RPMI7951 (cell line): ENCODE measurements at places on chromosomes 11 and 22. TPM values are rescaled to one million over a fixed set of nuclear protein-coding genes. Genes with fewer than 3 reads are reported as not detected.
A peak's percentile ranks its signal among the peaks of the same experiment; 100 is the strongest.

- peak; percentile 43 for DNase-seq
Observed at GRCh38 chr11:85772695-85773094, 38.2 kb downstream of the SYTL2 start.

DNA sequence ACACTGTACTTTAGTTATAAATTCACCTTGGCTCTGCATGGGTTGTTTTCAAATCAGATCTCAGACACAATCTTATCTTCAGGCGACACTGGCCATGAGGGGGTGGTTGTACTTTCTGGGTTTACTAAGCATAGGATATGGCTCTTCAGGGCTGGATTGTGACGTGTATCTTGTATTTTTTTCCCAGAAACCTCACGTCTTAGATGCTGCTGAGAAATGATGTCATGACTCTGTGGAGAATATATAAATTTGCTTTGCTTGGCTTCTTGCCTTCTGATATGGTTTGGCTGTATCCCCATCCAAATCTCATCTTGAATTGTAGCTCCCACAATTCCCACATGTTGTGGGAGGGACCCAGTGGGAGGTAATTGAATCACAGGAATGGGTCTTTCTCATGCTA is 82.8 kb upstream of the VSTM5 start:
- no peak for DNase-seq

- DNase-seq, result no peak
Observed at GRCh38 chr22:23529166-23530103, 50.7 kb downstream of the IGLL1 start.

DNA sequence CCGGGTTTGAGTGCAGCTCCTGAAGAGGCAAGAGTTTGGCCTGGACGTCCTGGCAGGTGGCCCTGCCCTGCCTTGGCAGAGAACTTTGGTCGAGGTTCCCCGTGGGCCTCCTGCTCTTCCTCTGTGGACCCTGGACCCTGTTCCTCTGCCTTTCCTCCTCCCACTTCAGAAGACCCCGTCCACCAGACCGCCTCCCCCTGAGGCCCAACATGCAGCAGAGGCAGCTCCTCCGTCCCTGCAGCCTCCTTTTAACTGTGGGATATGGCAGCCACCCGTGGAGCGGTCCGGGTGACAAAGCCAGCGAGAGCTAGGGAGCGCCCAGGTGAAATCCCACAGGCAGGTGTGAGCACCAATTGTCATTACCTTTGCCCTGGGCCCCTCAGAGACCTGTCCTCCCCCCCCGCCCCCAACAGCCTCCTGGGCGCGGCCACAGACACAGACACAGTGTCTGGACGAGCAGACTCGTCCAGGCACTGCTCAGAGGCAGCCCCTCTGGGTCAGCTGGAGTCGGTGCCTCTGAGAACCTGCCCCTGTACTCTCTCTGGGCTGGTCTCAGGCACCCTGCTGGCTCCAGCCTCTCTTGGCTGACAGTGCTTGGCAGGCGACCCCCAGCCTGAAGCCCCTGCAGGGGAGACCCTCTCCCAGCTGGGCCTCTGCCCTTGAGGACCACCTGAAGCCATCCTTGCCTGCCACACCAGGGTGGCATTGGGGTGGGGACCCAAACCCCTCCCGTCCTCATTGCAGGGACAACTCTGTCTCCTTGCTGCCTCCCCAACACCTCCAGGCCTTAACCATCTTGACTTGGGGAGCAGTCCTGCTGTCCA is 4.1 kb upstream of the PTDSS2 start:
- DNase-seq, result no peak

Gene ASPHD2
- 1.4 and 2.2 TPM in 2 replicates for total RNA-seq

Gene CABP4
- not detected in 2 replicates for total RNA-seq

Gene MRGPRX4
- not detected in 2 replicates for total RNA-seq

Gene TTC36
- total RNA-seq, result not detected in 2 replicates
